ENCODE measurements at places on chromosomes 3 and 15.

GRCh38 chr3:152258448-152259393, 10.0 kb upstream of the MBNL1 start:
- DNase-seq: peak; percentile 99

GRCh38 chr3:122620399-122620798, 42.9 kb downstream of the PARP15 start:
- no peak for DNase-seq

DNA sequence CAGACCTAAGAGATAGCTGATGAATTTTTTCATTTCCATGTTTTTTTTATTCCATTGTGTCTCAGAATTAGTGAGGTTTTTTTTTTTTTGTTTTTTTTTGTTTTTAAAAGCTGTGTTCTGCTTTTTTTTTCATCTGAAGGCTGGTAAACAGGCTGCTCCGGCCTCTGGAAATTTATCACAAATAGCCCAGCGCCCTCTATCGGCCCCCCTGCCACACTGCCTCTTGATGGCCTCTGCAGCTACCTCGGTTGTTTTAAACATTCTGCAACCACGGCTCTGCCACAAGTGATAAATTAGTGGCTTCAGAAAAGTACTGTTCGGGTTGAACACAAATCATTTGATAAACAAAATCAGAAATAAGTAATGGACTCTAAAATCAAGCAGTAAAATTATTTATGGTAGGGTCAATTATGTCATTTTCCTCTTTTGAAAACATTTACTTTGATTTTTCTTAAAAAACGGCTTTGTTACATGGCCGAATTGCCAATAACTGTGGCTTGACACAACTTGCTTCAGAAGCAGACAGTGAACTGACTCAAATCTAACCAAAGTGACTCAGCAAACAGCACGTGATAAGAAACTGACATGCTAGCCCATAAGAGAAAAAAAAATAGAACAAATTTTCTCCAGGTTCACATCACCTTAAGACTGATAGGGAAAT, 87.8 kb downstream of the RSL24D1 start:
- peak; percentile 65 for DNase-seq

- DNase-seq: no peak
Observed at GRCh38 chr3:59432665-59433064, 382.8 kb upstream of the CFAP20DC start.

- no peak for DNase-seq
Observed at GRCh38 chr3:129820587-129820986, 72.9 kb downstream of the TMCC1 start.

All from fibroblast of pulmonary artery (primary cell).